ENCODE measurements at places on chromosomes 3 and 15. TPM values are rescaled to one million over a fixed set of nuclear protein-coding genes. Genes with fewer than 3 reads are reported as not detected.
A peak's percentile ranks its signal among the peaks of the same experiment; 100 is the strongest.

The PCOLCE2 gene
- total RNA-seq: 1.1 TPM

The TUSC7 gene
- not detected for total RNA-seq

The TNNC1 gene
- 4.8 TPM for total RNA-seq

The TRIM42 gene
- total RNA-seq: not detected

The TERC gene
- total RNA-seq: 21.7 TPM

The SKOR1 gene
- total RNA-seq: 0.25 TPM

The AADACL2 gene
- not detected for total RNA-seq

The NIT2 gene
- total RNA-seq: 64.2 TPM

The CYP1A2 gene
- not detected for total RNA-seq

DNA sequence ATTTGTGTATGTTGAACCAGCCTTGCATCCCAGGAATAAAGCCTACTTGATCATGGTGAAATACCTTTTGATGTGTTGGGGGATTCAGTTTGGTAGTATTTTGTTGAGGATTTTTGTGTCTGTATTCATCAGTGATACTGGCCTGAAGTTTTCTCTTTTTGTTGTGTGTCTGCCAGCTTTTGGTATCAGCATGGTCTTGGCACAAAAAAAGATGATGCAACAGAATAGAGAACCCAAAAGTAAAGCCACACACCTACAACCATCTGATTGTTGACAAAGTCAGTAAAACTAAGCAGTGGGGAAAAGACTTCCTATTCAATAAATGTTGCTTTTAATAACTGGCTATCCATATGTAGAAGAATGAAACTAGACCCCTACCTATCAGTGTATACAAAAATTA is 77.6 kb downstream of the TCF12 start:
- DNase-seq: no peak

- DNase-seq: no peak
These were observed 29.9 kb upstream of the ADPGK start for GRCh38 chr15:72813345-72814004.

DNA sequence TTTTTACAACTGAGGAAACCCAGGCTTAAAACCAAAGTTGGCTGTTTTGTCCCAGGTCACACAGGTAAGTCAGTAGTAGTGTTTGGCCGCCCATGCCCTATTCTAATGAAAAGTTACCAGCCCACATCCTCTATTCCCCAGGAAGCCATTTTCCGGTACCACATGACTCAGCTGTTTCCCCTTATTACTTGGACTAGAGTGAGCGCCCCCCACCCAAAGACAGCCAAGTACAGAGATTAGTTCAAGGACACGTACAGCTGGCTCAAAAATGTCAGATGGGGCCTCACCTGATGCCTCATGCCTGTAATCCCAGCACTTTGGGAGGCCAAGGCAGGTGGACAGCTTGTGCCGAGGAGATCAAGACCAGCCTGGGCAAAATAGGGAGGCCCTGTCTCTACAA is 8.5 kb upstream of the KLHL6 start:
- peak; percentile 22 for DNase-seq

DNA sequence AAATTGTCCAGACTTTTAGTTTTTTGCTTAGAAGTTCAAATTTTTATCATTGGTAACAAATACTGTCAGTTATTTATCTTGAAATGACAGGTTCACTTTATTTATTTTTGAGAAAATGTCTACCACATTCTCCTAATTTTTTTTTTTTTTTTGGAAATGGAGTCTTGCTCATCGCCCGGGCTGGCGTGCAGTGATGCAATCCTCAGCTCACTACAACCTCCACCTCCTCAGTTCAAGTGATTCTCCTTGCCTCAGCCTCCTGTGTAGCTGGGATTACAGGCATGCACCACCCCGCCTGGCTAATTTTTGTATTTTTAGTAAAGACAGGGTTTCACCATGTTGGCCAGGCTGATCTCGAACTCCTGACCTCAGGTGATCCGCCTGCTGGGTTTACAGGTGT is 16.1 kb upstream of the EBLN2 start:
- no peak for DNase-seq

DNA sequence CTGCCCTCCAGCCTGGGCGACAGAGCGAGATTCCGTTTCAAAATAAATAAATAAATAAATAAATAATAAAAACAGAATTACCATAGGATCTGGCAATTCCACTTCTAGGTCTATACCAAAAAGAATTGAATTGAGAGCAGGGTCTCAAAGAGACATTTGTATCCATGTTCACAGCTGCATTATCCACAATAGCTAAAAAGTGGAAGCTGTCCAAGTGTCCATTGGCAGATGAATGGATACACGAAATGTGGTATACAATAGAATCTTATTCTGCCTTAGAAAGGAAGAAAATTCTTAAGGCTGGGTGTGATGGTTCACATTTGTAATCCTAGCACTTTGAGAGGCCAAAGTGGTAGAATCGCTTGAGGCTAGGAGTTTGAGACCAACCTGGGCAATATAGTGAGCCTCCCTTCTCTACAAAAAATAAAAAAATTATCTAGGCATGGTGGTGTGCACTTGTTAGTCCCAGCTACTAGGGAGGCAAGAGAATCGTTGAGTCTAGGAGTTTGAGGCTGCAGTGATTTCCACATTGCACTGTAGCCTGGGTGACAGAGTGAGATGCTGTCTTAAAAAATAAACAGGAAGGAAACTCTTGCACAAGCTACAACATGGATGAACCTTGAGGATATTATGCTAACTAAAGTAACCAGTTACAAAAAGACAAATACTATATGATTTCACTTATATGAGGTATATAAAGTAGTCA is 24.2 kb downstream of the PFKFB4 start:
- no peak for DNase-seq

DNA sequence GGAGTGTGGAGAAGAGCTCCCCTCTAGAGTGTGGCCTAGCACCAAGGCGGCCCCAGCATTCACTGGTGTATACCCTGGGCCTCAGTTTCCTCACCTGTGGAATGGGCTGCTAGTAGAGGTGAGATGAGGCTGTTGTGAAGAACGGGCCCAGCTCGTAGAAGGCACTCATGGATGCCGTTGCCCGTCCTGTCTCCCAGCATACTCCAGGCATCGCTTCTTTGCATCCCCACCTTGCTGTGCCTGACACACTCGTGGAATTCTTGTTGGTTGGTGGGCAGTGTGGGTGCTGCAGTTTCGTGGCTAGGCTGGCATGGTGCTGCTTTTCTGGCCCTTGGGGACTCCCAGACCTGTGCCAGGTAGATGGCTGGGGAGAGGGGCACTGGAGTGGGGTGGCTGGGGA is 76.7 kb downstream of the SMAD6 start:
- no peak for DNase-seq

DNA sequence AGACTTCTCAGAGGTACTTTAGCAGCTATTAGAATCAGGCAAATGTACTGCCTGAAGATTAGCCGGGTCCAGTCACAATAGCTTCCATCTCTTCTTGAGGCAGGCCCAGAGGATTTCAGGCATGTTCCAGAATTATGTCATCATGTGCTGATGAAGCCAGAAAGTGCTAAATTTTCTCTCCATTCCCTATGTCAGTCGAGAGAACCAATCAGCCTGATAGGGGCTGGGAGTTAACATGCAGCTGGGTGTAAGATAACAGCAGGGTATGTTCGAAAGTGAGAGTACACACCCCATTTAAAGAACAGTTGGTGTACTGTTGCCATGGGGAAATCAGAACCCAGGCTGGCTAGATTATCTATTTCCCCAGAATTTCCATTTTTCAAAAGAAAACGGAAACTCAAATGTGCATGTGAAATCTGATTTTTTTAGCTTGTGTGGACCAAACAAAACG is 48.7 kb downstream of the MYH15 start:
- no peak for DNase-seq

GRCh38 chr15:85496551-85497171 is 116.3 kb downstream of the AKAP13 start:
- no peak for DNase-seq

DNA sequence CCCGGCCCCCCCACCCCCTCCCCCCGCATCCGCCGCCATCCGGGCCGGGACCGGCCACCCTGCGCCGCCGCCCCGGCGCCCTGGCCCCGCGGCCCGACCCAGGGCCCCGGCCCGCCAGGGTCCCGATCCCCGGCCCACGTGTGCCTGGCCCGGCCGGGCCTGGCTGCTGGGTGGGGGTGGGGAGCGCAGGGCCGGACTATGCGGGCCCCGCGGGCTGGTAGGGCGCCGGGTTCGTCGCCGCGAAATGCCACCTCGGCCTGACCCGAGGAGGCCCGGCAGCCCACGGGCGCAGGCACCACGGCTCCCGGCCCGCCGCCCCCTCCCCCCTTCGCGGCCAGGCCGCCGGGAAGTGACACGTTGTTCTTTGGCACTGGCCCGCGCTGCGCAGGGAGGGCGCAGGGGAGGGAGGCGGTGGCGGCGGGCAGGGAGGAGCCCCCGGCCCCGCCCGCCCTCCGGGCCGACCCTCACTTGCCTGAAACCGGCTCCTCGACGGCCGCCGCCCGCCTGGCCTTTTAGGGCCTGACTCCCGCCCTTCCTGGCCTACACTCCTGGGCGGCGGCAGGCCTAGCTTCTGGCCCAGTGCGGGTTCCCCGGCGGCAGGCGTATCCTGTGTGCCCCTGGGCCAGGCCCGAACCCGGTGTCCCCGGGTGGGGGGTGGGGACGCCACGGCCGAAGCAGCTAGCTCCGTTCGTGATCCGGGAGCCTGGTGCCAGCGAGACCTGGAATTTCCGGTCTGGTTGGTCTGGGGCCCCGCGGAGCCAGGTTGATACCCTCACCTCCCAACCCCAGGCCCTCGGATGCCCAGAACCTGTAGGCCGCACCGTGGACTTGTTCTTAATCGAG is 515 bp downstream of the EIF4G1 start:
- DNase-seq: peak; percentile 59

GRCh38 chr15:52434885-52435284 is 93.8 kb downstream of the MYO5A start:
- no peak for DNase-seq

DNA sequence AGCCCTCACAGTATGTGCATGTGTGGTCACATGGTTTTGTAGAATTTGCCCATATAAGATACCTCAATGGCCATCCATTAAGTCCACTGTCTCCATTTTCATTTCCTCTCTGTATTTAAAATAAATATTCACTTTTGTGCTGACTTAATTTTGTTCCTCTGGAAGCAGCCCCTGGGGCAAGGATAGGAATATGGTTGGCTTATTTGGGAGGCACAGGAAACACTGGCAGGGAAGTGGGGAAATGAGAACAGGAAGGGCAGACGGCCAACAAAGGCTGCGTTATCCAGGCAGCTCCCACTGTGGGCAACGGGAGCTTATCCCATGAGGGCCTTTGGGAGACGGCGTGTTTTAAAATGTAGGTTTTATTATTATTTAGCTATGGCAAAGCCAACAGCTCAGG is 148.6 kb downstream of the SHQ1 start:
- no peak for DNase-seq

- DNase-seq: no peak
These were observed 121.9 kb upstream of the STAC start for GRCh38 chr3:36258421-36258820.

- no peak for DNase-seq
These were observed 102.1 kb downstream of the ASB7 start for GRCh38 chr15:100704281-100705055.

DNA sequence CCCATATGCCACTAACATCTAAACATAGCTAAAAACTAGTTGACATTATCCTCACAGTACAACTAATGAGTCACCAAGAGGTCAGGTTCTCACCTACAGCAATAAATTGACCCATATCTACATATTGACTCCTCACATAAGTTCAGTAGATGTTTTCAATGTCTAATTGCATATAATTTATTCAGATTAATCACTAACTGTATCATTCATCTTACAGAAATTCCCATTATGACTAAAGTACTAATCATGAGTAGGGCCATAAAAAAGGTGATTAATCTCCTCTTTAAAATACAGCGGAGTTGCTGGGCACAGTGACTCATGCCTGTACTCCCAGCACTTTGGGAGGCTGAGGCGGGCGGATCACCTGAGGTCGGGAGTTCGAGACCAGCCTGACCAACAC is 82.4 kb upstream of the ST3GAL6 start:
- DNase-seq: no peak

- no peak for DNase-seq
These were observed 42.3 kb downstream of the SNX4 start for GRCh38 chr3:125477701-125478100.

DNA sequence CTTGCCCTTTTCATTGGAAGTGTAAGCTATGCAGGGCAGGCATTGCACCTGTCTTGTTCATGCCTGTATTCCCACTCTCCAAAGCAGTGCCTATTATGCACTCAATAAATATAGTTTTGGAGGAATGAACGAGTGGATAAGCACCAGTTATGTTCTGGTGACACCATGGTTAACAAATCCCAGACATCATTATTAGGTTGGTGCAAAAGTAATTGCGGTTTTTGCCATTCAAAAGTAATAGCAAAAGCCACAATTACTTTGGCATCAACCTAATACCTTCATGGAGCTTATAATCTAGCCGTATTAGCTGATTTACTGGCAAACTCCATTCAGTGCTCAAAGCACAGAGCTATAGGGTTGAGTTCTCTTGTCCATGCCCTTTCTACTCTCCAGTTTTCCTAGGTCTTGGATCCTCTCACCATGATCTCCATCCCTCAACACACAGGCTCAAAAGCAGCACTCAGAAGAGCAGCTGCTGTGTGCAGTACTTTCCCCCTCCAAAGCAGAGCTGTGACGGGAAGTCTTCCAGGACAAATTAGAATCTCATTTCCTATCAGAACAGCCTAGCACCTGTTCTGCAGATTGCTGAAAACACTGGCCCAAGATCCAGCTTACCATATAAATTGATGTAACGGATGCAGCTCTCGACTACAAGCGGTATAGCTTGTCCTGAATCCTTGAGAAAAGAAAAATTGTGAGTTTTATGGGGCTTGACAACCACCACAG is 63.2 kb upstream of the RAD18 start:
- no peak for DNase-seq

GRCh38 chr3:134057654-134058110 is 28.0 kb upstream of the SLCO2A1 start:
- no peak for DNase-seq
